T-helper 9 cell (primary cell): ENCODE measurements at places on chromosomes 5 and 9.

DNA sequence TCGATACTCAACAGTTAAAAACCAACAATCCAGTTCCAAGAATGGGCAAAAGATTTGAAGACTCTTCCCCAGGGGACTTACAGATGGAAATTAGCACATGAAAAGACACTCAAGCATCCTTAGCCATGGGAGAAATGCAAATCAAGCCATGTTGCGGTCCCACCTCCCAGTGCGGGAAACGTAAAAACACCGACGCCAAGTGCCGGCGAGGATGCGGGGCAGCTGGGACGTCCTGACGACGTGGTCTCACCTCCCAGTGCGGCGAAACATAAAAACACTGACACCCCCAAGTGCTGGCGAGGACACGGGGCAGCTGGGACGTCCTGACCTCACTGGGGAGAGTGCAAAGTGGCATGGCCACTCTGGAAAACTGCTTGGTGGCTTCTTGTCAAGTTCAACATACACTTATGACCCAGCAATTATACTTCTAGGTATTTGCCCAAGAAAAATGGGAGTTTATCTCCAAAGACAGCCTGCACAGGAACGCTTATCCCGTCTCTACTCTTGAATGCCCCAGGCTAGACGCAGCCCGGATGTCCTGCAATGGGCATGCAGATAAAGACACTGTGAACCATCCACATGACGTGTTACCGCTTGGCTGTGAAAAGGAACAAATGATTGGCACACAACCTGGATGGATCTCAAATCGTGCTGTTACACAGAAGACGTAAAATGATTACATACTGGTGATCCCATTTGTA is 60.1 kb upstream of the UBAC1 start:
- DNase-seq = no peak

GRCh38 chr9:131739959-131740648 is at the start of gene RAPGEF1:
Gene RAPGEF1 (minus strand): TSS chr9:131740076. CDS start chr9:131739830, 246 bp downstream.
- DNase-seq = peak; percentile 87

GRCh38 chr9:127180457-127181314 is 58.3 kb upstream of the ANGPTL2 start:
- DNase-seq = no peak

DNA sequence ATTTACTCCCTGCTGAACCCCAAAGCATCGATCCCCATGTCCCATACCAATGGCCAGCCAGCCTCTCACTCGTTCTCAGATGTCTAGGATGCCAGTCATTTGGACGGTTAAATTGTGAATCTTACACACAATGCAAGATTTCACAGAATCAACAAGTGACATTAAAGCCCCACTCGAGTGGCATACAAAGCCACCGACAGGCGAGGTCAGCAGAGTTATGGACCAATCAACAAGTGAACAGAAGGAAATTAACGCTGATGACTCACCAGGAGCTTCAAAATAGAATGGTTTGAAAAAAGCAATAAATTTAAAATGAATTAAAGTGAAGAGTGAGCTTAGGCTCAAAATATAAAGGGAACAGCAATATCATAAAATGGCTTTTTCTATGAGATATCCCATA is 8.2 kb upstream of the RUFY1 start:
- DNase-seq = no peak

DNA sequence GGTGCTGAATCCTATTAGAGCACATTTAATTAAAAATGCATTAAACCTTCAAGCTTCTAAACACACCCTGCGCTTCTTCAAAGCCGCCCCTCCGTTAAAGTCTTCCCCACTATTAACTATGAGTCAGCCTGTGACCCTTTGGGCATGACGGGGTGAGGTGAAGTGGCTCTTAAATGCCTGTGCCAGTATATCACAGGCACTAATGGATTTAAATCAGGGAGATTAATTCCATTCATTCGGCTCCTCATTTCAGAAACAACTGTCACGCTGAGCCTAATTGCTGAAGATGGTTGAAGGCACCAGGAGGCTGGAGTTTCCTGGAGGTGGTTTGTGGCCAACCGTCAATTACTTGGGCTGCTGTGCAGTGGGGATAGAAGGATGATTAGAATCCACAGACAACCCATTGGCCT is 192.6 kb upstream of the MSX2 start:
- DNase-seq = no peak

- DNase-seq = no peak
Observed at GRCh38 chr9:27655441-27655840, 82.2 kb upstream of the C9orf72 start.

- DNase-seq = no peak
Observed at GRCh38 chr5:93220431-93220830, 360.6 kb downstream of the NR2F1-AS1 start.

DNA sequence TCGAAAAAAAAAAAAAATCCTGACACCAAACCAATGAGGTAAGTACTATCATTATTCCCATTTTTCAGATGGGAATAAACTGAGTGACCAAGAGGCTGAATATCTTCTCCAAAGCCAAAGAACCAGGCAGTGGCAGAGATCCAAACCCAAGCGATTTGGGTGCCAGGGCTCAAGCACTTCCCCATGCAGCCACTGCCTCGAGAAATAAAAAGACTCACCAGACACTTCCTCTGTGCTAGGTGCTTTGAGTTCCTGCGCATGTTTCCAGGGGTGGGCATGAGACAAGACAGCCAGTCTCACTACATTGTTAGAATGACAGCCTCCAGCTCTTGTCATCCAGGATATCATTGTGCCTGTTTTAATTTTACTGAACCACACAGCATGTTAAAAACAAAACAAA is 2.3 kb upstream of the RPL26L1 start:
- DNase-seq = no peak

DNA sequence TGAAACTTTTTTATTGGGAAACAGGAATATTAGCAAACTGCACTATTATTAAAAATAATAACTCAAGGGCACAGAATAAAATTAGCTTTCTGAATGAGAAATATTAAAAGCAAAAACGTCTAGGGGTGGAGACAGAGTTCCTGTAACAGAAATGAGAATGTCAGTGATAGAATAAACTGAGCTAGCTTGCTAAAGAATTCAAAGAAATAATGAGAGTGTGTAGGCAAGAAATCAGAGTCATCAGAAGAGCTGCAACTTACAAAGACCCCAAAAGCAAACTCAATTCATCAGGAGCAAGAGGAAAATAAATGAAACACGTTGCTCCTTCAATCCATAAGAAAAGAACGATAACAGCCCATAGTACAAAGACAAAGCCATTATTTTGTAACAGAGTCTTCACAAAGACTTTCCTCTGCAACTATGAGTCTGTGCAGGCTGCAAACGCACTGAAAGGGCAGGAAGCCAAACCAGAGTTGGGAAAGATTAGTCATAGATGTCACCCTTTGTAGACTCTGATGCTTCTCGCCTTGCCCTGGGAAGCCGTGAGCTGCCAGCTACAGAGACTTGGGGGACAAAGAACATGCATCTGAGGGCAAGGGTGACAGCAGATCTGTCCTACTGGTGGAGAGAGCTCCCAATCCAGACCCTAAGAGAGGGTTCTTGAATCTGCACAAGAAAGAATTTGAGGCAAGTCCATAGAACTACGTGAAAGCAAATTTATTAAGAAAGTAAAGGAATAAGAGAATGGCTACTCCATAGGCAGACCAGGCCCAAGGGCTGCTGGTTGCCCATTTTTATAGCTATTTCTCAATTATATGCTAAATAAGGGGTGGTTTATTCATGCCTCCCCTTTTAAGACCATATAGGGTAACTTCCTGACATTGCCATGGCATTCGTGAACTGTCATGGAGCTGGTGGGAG is 40.8 kb downstream of the SHC3 start:
- DNase-seq = no peak

DNA sequence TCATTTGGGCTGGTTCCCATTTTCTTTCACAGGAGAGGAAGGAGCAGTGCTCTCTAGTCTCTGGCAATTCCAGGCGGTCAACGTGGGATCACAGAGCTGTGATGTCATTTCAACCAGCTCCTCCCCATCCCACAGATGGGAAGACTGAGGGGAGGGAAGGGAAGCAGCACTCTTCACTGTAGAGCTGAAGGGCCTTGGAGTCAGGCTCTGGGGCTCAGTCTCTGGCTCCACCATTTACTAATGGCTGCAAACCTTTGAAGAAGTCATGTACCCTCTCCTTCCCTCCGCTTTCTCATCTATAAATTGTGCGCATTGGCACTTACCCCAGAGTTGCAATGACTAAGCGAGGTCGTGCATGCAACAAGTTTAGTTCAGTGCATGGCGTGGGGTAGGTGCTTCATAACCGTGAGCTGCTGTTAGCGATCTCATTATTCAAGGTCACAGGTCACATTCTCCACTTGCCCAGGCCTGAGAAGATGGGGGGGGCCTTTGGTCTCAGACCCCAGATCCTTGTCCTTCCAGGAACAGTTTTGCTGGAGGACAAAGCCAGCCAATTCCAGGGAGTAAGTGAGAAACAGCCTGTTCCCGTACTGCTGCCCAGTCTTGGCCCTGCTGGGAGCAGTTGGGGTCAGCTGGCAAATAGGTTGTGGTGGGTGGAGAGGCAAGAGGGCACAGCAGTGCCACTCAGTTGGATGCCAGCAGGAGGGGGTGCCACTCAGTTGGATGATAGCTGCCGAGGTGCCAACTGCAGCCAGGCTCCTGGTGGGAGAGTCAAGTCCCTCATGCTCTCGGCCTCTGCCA is 136.7 kb downstream of the RGS3 start:
- no peak for DNase-seq

DNA sequence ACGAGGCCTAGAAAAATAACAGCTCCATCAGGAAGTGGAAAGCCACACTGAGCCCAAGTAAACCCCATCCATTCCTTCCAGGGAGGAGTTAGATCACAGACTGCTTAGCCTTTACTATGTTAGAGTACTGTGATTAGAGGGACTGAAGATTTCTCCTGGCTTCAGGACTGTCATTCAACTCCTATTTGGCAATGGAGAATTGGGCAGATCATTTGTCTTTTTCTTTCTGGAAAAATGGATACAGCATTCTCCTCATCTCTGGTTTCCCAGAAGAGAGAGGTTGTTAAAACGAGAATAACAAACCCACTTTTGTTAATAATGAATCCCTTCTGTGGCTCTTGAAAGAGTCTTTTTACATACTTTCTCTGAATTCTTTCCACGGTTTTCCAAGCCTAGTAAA is 150.4 kb downstream of the GABRB2 start:
- no peak for DNase-seq

- peak; percentile 43 for DNase-seq
Observed at GRCh38 chr9:136769710-136770191, 5.4 kb upstream of the LCN15 start.

- DNase-seq = no peak
Observed at GRCh38 chr9:116368680-116369079, 215.1 kb downstream of the PAPPA start.

- no peak for DNase-seq
Observed at GRCh38 chr5:170576602-170577535, 73.0 kb downstream of the KCNIP1 start.

DNA sequence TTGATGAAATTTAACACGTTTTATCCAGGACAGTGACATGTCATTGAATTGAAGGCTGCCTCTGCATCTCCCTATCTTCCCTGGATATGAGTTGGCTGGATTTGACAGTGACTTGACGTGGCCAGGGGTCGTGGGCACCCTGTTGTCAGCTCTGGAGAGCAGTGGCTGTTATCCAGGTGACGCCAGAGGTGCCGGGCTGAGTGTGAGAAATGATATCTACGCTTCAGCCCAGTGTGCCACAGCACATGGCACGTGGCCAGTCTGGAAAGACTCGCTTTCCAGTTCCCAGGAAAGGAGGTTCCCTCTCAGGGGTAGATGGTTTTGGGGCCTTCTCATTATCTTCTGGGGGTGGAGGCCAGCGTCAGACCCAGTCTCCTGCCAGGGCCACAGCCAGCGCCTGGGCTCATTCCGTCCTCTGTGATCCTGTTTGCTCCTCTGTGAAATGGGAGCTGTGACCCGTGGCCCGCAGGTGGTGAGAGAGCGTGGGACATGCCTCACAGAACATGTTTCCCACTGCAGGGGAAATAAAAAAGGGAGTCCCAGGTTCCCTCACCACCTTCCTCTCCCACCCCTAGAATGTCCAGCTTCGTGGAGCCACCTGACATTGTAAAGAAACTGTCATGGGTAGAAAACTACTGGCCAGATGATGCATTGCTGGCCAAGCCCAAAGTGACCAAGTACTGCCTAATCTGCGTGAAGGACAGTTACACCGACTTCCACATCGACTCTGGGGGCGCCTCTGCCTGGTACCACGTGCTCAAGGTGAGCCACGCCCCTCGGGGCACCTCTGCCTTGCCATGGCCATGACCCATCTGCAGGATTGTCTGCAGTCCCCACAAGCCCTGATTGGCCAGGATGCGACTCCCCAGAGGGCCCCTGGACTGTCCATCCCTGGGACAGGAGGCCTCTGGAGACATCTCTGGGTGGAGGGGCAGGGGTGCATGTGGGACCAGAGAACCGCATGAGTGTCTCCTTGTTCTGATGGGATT is 76.5 kb downstream of the PHF2 start:
- DNase-seq = no peak

GRCh38 chr5:181259974-181260719 is 796 bp downstream of the TRIM52 start:
- no peak for DNase-seq

- no peak for DNase-seq
Observed at GRCh38 chr5:148314731-148315130, 2.5 kb downstream of the SPINK7 start.

- DNase-seq = no peak
Observed at GRCh38 chr5:591746-592145, 20.4 kb upstream of the CEP72 start.

- DNase-seq = no peak
Observed at GRCh38 chr9:135035781-135036760, 51.4 kb upstream of the OLFM1 start.

GRCh38 chr9:89225587-89225986 is 47.0 kb upstream of the SHC3 start:
- no peak for DNase-seq

- DNase-seq = no peak
Observed at GRCh38 chr5:4411664-4412063, 728.5 kb upstream of the ADAMTS16 start.

GRCh38 chr5:153654504-153655200 is 164.2 kb downstream of the GRIA1 start:
- DNase-seq = no peak

- no peak for DNase-seq
Observed at GRCh38 chr5:58327289-58327688, 132.6 kb downstream of the PLK2 start.

GRCh38 chr5:60018091-60018490 is 124.6 kb upstream of the PDE4D start:
- no peak for DNase-seq

DNA sequence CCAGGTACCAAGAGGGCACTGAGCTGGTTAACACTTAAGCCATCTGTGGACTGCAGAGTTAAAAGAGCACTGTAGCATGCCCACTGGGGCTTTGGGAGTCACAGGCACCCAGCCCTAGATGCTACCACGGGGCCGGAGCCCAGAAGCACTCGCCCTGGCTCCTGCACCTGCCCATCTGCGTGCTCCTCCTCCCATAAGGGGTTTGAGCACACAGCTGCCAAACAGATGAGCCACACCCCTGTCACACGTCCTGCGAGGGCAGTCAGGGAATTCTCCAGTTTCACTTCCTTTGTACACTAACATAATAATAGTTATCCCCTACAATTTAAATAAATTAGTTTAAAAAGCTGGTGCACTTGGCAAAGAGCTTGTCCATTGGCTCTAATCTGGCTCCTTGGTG is 4.5 kb upstream of the PCA3 start:
- DNase-seq = no peak

GRCh38 chr5:112372543-112372942 is 46.5 kb downstream of the EPB41L4A start:
- no peak for DNase-seq

- no peak for DNase-seq
Observed at GRCh38 chr5:96408210-96408777, 24.8 kb downstream of the PCSK1 start.
